NCI-H1436 treated with DMSO at 0.1 percent for 48 hours (cell line): ENCODE measurements at places on chromosomes 6 and 20.

DNA sequence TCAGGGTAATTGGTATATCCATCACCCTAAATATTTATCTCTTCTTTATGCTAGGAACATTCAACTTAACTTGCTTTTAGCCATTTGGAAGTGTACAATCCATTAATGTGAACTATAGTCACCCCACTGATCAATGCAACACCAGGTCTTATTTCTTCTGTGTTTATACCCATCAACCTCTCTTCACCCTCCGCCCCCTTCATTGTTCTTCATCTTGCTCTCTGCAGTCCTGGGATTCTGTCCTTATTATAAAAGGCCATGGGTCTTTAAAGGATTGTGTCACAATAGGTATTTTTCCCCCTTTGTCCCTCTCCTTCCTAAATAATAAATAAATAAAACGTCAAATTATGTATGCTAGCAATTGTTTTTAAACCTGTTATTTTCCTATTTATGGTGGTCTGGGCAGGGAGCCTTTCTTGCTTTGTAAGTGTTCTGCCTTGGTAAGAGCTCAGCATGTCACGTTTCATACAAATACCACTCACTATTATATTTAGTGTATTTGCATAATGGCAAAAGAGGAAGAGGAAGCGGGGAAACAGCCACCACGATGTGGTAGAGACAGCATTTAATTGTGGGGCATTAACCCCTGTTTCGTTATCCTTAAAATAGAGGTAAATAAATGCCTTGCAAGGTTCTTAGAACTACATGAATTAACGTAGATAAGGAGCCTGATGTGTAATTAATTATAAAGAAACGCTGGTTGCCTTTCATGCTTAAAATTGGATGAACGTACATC, 1.9 kb downstream of the ABRACL start:
- DNase-seq, result no peak

GRCh38 chr20:20498076-20498861, 130.4 kb downstream of the INSM1 start:
- no peak for DNase-seq

GRCh38 chr6:34381081-34381480, 11.4 kb downstream of the NUDT3 start:
- no peak for DNase-seq

DNA sequence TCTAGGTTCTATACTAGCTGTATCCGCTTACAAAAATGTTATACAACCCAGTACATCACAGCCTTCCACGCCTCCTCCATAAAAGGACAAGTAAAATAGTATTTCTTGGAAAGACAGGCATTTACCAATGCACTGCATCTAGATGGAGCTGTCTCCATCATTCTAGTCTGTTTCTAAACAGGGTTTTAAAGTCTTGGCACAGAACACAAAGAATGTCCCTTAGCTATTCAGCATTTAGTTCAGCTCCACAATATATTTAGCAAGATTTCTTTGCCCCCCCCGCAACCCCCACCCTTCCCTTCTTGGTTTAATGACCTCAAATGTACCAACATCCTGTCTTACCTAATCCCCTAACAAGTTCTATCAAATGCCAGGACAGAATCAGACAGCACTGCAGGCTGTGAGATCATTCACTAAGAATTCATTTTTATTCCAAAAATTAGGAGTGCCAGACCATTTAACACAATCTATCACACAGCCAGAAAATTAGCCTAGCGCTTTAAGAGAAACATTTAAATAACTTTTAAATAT, 198.6 kb downstream of the BACH2 start:
- no peak for DNase-seq

DNA sequence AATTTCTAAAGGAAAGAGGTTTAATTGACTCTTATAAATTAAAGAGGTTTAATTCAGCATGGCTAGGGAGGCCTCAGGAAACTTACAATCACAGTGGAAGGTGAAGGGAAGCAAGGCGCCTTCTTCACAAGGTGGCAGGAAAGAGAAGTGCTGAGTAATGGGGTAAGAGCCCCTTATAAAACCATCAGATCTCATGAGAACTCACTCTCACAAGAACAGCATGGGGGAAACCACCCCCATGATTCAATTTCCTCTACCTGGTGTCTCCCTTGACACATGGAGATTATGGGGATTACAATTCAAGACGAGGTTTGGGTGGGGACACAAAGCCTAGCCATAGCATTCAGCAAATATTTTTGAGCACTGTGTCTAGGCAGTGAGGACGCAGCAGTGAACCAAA, 3.9 kb upstream of the IPCEF1 start:
- no peak for DNase-seq

- no peak for DNase-seq
These were observed 265.5 kb upstream of the EXOC2 start for GRCh38 chr6:958488-958887.

DNA sequence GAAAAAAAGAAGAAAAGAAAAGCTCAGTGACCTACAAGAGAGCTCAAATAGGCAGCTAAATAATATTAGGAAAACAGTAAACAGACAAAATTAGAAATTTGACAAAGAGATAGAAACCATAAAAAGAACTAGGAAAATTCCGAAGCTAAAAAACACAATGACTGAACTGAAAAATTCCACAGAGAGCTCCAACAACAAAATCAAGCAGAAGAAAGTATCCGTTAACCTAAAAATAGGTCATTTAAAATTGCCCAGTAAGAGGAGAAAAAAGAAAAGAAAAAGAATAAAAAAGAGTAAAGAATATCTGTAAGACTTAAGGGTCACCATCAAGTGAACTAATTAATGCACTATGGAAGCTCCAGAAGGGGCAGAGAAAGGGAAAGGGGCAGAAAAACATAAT, 6.6 kb upstream of the ECHDC1 start:
- no peak for DNase-seq

DNA sequence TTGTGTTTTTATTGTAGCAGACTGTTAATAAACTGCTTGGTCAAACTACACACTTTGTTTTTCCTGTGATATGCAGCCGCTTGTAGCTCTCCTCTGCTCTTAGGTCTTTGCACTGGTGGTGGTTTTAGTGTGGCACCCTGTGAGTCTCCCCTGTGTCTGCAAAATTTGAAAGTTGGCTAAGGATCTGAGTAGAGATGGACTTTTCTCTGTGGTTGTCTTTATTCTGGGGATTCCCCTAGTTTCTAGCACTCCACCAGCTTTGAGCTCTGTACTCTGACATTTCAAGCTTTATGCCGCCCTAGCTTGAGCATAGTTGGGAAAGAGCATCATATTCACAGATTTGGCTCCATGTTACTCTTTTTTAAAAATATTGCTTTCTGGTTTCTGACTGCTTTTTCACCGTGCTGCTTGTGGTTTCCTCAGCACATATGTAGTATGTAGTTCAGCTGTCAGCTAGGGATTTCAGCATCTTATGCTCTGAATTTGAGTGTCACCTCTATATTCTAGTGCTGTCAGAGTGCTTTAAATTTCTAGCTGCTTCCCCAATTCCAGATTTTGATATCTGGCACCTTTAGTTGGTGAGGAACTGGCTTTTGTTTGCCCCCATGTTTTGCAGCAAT, 25.4 kb downstream of the CDYL start:
- no peak for DNase-seq

DNA sequence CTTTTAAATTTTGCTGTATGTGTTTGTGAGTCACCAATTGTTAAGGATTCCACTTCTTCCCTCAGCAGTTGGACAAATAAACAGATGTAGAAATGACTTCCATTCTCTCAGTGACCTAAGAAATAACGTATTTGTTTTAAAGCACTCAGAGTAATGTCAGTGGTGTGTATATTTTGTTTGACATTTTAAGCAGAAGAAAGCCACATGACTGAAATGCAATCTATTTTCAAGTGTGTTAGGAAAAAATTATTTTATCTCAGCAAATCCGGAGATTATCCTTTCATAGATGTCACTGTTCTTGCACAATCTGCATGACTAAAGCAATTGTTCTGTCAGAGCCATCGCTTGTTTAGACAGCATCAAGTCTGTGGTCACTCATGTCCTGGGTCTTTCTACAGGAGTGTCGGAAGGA, 77.1 kb downstream of the JAG1 start:
- DNase-seq, result no peak

- DNase-seq, result peak; percentile 74
These were observed 88.6 kb downstream of the MCHR2 start for GRCh38 chr6:99905209-99906106.

GRCh38 chr6:414447-414846, 22.9 kb downstream of the IRF4 start:
- DNase-seq, result no peak

- no peak for DNase-seq
These were observed 199.1 kb downstream of the CENPW start for GRCh38 chr6:126539022-126539421.

- no peak for DNase-seq
These were observed 22.8 kb downstream of the ZBTB46 start for GRCh38 chr20:63808145-63808724.

DNA sequence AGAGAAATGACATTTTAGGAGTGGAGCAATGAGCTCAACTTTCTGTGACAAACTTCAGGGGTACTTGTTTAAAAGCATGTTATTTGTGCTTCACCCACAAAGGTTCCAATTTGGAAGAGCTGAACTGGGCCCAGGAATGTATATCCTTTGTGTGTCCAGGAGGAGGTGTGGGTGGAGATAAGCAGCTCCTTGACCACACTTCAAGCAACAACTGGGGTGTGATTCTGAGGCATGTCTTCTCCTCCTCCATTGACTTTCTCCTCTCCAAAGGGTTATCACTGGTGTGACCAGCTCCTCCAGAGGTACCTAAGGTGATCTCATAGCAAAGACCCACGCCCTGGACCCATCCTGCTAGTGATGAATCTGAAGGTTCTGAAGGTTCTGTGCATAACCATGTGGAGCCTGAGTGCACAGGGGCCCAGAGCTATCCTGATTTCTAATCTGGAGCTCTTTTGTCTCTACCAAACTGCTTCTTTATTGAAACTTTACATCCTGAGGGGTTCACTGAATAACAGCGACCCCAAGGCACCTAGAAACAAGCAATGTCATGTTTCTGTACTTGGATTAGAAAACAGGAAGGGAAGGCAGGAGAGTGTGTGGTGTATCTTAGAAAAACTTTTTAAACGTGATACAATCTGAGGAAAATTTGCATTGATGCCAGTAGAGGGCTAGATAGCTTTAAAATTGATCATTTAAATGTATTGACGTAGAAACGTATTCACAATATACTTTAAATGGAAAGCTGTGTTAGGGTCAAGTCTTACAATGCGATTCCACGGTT, 60.9 kb upstream of the CD93 start:
- DNase-seq, result no peak

GRCh38 chr6:7806711-7807110, 80.8 kb downstream of the BMP6 start:
- DNase-seq, result no peak

- DNase-seq, result no peak
These were observed 806 bp downstream of the HLA-DOB start for GRCh38 chr6:32815996-32816395.

- DNase-seq, result peak; percentile 60
These were observed 84.4 kb downstream of the GMPR start for GRCh38 chr6:16322666-16323312.

DNA sequence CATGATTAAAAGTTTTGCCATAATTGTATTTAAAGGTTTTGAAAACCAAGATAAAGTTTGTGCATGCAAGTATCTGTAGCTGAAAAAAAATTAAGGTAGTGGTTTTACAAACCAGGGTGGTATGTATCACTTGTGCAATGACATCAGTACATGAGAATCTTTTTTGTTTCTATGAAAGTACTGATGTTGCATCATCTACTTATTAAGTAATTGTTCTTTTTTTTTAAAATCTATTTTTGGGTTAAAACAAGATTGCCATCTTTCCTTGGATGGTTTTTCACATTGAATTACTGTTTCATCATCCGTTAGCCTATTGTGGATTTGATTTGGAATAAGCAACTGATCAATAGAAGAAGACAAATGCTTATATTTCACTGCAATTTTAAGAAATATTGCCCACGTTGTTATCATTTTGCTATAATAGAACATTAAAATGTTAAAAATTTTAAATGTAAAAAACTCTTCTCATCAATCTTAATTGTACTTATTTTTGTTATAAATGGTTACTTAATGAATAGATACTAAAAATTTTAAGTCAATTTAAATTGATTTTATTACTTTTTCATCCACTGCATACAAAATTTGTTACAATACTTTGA, 39.8 kb upstream of the TAGAP start:
- DNase-seq, result no peak

DNA sequence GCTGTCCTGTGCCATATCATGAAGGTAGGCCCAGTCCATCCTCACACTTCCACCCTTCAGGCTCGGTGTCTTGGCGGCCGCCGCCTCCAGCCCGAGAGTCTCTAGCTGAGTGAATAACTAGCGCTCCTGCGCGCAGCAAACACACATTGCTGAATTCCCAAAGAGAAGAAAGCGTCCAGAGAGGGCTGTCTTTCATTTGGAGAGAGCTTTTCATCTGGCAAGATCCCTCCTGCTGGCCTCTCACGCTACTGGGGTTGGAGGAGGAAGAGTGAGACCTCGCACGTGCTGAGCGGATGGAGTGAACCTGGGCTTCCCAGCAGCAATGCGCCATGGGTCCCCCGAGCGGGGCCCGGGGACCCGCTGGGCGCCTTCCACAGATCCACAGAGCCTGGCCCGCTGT, 73.2 kb downstream of the NCR2 start:
- no peak for DNase-seq

DNA sequence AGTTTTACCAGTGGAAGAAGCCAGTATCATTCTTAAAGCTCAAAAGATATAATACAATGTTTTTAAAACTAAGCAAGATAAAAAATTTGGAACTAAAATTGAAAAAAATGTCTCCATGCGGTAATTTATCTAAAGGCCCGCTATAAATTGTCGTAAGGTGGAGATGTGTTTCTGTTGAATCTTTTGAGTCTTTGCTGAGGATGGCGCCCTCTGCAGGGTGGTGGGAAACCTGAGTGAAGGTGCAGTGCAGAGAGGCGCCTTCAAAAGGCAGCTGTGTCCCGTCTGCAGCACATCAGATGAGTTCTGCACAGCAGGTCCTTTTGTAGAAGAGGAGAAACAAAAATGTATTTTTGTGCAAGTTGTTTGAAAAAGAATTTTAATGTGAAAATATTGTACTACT, 29.4 kb upstream of the KIF25 start:
- no peak for DNase-seq

GRCh38 chr6:151059612-151060095, 180.1 kb upstream of the AKAP12 start:
- no peak for DNase-seq
